ENCODE measurements at places on chromosomes 11 and 22.

DNA sequence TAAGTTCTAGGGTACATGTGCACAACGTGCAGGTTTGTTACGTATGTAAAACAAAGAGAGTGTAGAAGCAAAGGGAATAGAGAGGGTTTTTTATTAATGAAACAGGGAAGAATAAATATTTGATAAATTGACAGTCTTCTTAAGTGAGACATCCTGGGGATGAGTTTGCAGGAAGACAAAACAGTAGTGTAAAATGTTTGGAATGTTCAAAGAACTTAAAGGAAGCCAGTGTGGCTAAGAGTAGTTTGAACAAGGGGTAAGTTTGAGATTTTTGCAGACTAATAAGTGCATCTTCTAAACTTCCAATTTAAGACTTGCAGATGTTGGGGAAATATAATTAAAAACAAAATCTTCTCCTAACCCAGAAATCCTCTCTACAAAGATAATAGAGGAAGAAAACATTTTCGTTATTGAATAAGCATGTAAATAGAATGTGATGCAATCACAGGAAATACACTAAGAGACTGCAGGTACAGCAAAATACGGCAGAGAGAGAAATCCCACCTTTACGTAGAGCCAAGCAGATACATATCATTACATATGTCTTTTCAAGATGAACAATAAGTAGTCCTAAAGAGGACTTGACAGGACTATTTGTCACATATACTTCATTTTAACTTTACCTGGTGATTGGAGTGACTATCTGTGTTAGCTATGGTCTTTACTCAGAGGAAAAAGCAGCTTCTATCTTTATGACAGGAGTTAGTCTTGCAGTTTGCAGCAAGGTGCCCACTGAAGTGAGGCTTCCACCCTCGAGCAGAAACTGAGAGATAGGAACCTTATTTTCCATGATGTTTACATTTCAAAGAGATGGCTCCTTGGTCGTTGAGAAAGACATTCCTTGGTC, 402.1 kb downstream of the CNTN5 start:
- no peak for DNase-seq

DNA sequence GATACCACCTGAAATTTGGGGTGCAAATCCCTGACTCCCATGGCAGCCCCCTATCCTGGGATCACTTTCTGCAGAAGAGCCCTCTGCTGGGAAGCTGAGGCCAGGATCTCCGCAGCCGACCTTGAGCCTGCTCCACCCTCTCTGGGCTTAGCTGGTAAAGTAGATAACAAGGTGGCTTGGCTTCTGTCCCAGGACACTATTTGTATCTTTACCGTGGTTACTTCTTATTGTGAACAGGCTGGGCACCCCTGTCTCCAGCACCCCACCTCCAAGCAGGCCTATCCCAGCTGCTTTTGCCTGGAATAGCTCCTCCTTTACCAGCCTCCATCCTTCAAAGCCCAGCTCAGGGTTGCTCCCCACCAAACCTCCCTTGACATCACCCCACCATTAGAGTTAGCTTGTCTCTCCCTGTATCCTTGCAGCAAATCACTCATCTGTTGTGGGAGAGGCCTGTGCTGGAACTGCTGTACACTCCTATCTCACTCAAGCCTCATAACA, 35.2 kb upstream of the P2RY2 start:
- no peak for DNase-seq

DNA sequence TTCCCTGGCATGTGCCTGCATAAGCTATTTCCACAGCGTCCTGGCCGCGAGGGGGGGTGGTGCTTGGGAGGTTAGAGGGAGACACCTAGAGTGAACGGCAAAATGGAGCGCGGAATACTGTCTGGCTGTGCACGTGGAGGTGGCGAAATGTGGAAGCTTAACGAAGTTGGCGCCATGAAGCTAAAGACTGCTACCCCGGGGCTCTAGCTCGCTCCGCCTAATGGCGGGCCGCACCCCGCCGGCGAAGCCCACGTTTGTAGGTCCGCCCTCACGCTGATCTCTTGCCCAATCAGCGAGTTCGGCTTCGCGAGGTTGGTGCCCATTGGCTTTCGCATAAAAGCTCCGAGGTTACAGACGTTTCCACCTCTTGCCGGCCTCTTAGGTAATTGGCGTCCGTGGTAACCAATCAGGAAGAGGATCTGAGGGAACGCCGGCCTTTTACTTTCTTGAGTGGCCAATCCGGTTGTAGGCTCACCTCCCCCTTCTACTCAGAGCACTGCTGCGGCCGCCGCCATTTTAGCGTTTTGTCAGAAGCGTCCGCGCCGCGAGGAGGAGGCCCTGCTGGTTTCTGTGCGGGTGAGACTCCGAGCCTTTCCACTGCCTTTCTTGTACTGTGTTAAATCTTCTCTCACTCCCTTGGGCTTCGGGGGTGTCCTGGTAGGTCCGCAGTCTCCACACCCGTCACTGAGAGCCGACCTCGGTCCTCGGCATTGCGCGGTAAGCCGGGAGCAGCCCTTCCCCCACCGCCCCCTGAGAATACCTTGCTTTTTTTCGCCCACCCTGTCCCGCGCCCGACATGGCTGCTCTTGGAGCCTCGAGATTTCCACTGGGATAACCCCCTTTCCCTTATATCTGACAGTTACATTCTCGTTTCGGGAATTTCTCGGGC, at the start of gene RBM4:
Gene RBM4 (plus strand): TSS at position 527 of the 889 bp plus-strand sequence. CDS start 1,009 bp downstream, outside the sequence.
- DNase-seq: peak; percentile 88

- peak; percentile 56 for DNase-seq
Measured at GRCh38 chr22:39148727-39149535, 3.5 kb downstream of the CBX7 start.

DNA sequence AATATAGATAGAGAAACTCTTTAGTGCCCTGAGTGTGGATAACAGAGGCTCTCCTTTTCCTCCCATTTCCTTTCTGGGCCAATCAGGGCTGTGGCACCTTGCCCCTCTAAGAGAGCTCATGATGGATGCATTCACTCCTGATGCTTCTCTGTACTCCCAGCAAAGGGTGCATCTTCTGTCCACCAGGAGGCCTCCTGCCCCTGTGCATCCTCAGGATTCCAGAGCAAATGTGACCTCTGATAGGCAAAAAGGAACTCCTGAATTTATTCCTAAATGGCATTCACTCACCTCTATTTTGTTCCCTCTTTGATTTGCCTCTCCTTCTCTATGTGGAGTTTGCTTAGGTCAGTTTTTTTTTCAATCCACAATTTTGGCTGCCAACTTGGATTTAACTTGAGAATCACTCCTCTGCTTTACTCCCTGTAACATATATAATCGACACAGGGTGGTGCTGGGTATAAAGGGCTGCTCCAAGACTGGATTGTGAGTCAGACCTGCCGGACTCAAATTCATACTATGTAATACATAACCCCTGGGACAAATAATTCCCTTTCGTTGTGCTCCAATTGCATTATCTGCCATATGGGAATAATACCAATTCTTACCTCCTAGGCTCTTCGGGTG, 1.1 kb upstream of the MRGPRX4 start:
- DNase-seq: no peak

DNA sequence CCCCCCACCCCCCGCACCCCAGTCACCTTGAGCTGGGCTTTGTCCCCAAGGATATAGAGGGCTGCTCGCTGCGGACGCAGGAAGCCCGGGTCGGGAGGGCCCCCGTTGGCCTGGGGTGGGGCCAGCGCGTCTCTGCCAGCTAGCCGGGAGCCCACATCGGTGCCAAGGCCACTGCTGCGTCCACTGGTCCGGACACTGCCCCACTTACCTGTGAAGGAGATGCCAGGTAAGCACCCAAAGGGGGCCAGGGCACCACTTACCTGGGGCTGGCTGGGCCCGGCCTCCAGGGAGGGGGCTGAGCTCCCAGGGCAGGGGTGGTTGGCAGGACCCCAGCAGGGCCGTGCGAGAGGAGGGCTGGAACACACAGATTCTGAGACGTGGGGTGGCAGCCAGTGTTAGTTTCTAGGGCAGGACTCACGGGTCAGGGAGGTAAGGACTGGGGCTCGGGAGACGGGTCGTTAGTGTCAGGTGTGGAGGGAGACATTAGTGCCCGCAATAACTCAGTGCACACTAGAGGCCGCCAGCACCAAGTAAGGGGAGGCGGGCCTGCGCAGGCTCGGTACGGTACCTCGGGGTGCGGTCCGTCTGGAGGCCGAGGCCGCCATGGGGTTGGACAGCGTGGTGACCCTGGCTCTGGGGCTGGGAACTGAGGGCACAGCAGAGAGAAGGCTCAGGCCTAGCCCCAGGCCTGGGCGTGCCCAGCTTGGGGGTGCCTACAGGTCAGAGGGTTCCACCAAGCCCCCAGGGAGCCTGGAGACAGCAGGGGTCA, 18.2 kb downstream of the SBF1 start:
- DNase-seq: no peak

DNA sequence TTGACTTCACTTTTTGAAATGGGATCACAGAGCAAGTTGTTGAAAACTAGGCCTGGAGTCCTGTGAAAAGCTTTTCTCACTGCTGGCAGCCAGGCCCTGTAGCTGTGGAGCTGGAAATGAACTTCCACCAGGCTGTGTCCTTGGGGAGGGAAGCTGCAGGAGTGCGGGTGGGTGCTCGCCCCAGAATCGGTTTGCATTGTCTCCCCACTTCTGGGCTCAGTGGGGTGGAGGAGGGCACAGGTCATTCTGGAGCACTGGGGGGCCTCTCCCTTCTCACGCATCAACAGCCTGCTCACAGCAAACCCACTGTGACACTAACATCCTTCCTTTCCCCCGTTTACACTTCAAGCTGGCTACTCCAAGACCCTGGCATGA, 15.2 kb downstream of the GLB1L2 start:
- DNase-seq: no peak

GRCh38 chr11:124085997-124086846, 29.0 kb upstream of the VWA5A start:
- DNase-seq: no peak

DNA sequence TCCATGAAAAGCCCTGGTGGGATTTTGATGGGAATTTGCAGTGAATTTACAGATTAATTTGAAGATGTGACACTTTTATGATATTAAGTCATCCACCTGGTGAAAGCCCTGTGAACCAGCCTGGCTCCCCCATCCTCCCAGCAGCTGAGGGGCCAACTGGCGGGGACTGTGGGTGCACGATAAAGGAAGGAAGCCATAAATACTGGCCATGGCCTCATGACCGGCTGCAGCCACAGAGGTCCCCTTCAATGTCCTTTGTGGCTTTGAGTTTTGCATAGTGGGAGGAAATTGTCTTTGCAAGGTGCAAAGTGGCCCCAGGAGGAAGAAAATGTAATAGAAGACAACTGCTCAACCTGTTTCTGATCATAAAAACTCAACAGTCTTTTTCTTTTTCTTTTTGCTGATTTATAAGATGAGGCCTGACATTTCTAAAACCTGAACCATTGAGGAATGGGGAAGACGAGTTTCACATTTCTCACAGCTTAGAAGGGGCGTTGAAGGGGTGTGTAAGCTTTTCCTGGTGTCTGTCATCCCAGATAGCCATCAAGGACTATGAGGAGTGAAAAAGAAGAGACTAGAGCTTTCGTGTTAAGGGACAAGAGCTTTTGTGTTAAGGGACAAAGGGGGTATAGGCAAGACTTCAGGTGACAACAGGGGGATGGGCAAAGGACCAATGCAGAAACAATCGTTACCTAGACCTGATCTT, 6.3 kb upstream of the NDUFV1 start:
- no peak for DNase-seq

GRCh38 chr22:29257751-29258181, 10.0 kb downstream of the RHBDD3 start:
- DNase-seq: no peak

DNA sequence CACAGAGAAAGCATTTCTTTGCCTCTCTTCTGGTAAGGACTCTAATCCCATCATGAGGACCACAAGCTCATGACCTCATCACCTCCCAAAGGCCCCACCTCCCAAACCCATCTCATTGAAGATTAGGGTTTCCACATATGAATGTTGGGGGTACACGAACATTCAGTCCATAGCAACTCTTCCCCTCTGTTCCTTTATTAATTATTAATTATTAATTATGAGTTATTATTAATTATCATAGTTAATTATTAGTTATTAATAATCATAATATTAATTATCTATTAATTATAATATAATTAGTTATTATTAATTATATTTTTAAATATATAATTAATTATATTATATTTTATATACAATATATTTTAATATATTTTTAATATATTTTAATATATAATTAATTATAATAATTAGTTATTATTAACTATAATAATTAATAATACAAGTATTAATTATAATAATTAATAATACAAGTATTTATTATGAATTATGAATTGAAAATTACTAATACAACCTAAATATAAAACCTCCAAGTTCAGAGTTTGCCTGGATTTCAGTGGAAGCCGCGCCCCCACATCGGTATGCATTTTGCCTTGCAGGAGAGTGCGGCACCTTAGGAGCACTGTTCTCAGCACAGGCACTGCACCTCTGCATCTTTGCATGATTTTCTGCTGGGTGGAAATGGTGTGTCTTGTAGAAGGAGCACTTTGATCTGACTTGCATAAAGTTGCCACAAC, 128.0 kb upstream of the FGF3 start:
- no peak for DNase-seq
